Activated T-cell treated with anti-CD3 and anti-CD28 coated beads, Interleukin-2, amount 50 U/mL, for 72 hours (primary cell): ENCODE measurements at places on chromosomes 16 and 17.

DNA sequence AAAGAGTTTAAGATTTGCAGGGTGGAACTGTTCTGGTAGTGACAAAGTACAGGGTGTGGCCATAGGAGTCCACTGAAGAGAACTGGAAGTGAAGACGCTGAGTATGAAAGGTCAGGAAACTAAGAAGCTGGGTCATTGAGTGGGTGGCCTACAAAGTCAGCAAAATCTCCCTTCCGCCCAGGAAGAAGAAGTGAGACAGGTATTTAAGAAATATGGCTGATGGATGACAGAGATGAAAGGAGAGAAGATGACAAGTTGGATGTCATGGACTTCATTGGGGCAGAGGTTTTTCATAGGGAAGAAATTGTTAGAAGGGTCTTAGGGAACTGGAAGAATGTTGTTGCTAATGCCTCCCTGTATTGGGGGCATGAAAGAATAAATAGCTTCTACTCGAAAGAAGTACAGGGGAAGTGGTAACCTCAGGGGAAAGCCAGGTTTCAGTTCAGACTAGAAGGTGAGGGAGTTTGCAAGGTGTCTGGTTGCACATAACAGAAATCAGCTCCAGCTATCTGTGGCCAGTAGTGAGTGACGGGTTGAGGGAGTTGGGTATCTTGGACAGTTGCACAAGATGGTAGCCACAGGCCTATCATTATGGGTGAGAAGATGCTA, 33.6 kb upstream of the MED13 start:
- peak; percentile 3 for DNase-seq
- H3K4me1 ChIP-seq, result peaks cover 19% of the 10 kb centered on the region
- H3K36me3 ChIP-seq, result no peaks in the 10 kb centered on the region
- peaks cover 14% of the 10 kb centered on the region for H3K27me3 ChIP-seq

GRCh38 chr17:41061964-41062363, 2.0 kb upstream of the KRTAP2-3 start:
- peaks cover 41% of the 10 kb centered on the region for H3K27me3 ChIP-seq
- no peaks in the 10 kb centered on the region for H3K4me1 ChIP-seq
- DNase-seq, result no peak
- no peaks in the 10 kb centered on the region for H3K36me3 ChIP-seq
- H3K4me3 ChIP-seq, result no peak overlapping the region

- peaks cover 12% of the 10 kb centered on the region for H3K27me3 ChIP-seq
- H3K36me3 ChIP-seq, result no peaks in the 10 kb centered on the region
These were observed 16.3 kb downstream of the MYL4 start for GRCh38 chr17:47225436-47225858.

DNA sequence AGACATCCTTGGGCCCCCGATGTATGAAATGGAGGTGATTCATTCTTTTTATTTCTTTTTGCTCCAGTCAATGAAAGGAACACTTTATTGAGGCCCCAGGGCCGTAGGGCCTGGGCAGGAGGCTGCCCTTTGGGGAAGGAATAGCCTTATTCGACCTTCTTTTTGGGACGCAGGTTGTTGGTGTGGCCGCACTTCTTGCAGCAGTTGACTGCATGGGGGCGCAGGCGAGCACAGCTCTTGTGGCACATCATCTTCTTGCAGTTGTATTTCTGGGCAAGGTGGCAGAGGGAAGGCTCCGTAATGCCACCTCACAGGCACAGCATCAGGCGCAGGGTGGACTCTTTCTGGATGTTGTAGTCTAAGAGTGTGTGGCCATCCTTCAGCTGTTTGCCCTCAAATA, 50.9 kb downstream of the SIAH1 start:
- H3K4me1 ChIP-seq, result peaks cover 13% of the 10 kb centered on the region
- no peak overlapping the region for H3K27ac ChIP-seq
- no peak overlapping the region for H3K4me3 ChIP-seq
- no peak for DNase-seq
- peaks cover 3% of the 10 kb centered on the region for H3K36me3 ChIP-seq

GRCh38 chr17:40551091-40551878, 14.0 kb downstream of the CCR7 start:
- H3K36me3 ChIP-seq, result peaks cover 28% of the 10 kb centered on the region
- DNase-seq, result no peak
- no peak overlapping the region for H3K4me3 ChIP-seq

DNA sequence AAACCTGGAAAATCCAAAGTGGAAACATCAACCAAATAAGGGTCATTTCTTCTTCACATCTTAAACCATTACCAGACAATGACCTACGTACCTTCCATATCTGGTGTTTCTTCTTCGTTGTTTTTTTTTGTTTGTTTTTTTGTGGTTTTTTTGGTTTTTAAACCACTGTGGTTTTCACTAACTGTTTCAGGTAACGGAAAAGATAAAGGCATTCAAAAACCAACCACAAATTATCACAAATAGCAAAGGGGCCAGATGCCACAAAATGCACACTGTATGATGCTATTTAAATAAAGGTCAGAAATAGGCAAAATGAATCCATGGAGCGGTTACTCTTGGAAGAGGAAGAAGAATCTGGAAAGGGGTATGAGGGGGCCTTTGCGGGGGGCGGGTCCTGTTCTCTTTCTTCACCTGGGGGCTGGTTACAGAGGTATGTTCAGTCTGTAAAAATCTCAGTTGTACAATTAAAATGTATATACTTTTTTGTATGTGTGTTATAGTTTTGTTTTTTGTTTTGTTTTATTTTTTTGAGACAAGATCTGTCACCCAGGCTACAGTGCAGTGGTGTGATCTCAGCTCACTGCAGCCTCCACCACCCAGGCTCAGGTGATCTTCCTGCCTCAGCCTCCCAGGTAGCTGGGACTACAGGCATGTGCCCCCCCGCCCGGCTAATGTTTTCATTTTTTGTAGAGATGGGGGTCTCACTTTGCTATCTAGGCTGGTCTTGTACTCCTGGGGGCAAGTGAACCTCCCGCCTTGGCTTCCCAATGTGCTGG, 29.6 kb downstream of the LITAF start:
- no peaks in the 10 kb centered on the region for H3K27me3 ChIP-seq
- H3K36me3 ChIP-seq, result peaks cover 16% of the 10 kb centered on the region
- no peak overlapping the region for H3K4me3 ChIP-seq
- H3K4me1 ChIP-seq, result peaks cover 45% of the 10 kb centered on the region
- DNase-seq, result no peak

GRCh38 chr17:11550431-11550830, 47.8 kb upstream of the DNAH9 start:
- no peaks in the 10 kb centered on the region for H3K4me1 ChIP-seq
- no peak overlapping the region for H3K4me3 ChIP-seq
- no peak for DNase-seq
- H3K27me3 ChIP-seq, result no peaks in the 10 kb centered on the region
- H3K27ac ChIP-seq, result no peak overlapping the region

- H3K27ac ChIP-seq, result no peak overlapping the region
- H3K4me3 ChIP-seq, result no peak overlapping the region
- no peaks in the 10 kb centered on the region for H3K36me3 ChIP-seq
- no peak for DNase-seq
- no peaks in the 10 kb centered on the region for H3K4me1 ChIP-seq
These were observed 226.8 kb downstream of the FOXL1 start for GRCh38 chr16:86805188-86805587.

DNA sequence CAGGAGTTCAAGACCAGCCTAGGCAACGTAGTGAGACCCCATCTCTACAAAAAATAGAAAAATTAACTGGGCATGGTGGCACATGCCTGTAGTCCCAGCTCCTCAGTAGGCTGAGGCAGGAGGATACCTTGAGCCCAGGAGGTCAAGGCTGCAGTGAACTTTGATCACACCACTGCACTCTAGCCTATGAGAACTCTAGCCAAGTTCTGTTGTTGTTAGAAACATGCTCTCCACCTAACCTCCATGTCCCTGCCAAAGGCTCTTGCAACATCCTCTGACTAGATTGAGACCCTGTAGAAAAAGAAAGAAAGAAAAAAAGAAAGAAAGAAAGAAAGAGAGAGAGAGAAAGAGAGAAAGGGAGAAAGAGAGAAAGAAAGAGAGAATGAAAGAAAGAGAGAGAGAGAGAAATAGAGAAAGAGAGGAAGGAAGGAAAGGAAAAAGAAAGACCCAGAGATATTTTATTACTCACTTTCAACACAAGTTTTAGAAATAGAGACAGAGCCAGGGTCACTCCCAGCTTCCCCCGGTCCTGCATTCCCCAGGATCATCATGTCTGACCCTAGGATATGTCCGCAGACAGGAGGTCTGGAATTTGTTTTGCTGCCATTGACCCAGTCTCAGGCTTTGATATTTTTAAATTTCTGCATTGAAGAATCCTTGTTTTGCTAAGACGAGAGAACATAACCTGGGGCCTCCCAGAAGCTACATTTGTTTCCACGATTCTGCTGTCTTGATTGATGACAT, 376.5 kb upstream of the CDH5 start:
- H3K4me1 ChIP-seq, result no peaks in the 10 kb centered on the region
- H3K27ac ChIP-seq, result no peak overlapping the region
- no peak overlapping the region for H3K4me3 ChIP-seq
- no peaks in the 10 kb centered on the region for H3K36me3 ChIP-seq
- H3K27me3 ChIP-seq, result peaks cover 3% of the 10 kb centered on the region
- no peak for DNase-seq

DNA sequence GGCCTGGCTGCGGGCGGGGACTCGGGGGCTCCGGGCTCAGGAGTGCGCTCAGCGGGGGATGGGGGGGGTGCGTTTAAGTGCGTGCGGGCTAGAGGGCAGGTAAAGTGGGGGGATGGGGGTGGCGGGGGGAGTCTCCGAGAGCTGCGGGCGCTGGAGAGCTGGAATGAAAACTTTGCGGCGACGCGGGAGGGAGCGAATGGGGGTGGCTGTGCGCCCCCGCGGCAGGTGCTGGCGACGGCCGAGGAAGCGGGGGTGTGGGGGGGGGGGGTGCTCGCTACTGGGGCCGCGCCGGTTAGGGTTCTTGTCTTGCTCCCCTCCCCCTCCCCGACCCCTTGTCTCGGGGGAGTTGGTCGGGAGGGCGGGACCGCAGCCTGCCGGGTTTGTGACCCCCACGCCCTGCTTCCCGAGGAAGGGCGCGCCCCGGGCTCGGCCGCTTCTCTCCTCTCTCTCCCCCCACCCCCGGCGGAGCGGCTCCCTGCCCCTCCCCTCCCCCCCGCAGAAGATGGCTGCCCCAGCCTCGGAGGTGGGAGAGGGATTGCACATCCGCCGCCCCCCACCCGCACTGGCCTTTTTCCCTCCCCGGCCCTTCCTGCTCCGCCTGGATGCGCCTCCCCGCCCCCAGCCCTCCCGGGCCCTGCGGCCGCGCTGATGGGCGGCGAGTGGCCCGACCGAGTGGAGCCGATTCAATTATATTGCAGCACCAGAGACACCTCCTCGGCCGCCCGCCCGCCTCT, 649 bp downstream of the GSE1 start:
- H3K4me1 ChIP-seq, result peaks cover 50% of the 10 kb centered on the region
- no peak overlapping the region for H3K27ac ChIP-seq
- no peaks in the 10 kb centered on the region for H3K27me3 ChIP-seq

GRCh38 chr16:66270333-66270927, 96.1 kb upstream of the CDH5 start:
- no peaks in the 10 kb centered on the region for H3K36me3 ChIP-seq
- no peak overlapping the region for H3K4me3 ChIP-seq
- H3K27me3 ChIP-seq, result peaks cover 46% of the 10 kb centered on the region
- H3K4me1 ChIP-seq, result peaks cover 20% of the 10 kb centered on the region

DNA sequence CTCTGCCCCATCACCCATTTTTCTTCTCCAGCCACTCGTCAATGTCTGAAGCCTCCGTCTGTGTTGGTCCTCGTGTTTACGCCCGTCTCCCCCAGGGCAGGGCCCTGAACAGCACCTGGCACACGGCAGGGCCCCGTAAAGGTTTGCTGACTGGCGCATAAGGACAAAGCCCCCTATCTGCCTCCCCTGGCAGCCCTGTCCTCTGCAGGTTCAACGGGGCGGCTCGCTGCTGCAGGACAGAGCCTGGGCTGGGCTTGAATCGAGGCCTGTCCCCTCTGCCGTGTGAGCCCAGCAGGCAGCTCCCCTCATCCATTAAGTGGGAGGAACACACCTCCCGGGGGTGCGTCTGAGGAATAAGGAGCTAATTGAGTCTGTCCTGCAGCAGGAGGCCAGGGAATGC, 46.1 kb upstream of the PABPN1L start:
- no peaks in the 10 kb centered on the region for H3K36me3 ChIP-seq
- no peak for DNase-seq
- H3K27ac ChIP-seq, result no peak overlapping the region
- no peak overlapping the region for H3K4me3 ChIP-seq

GRCh38 chr17:28763137-28763799, 19.5 kb downstream of the TRAF4 start:
- no peak for DNase-seq
- no peaks in the 10 kb centered on the region for H3K27me3 ChIP-seq
- peaks cover 2% of the 10 kb centered on the region for H3K36me3 ChIP-seq
- peak overlapping the region; percentile 21 for H3K4me3 ChIP-seq
- peaks cover 28% of the 10 kb centered on the region for H3K4me1 ChIP-seq

GRCh38 chr17:792277-792676, 10.1 kb downstream of the MRM3 start:
- no peak overlapping the region for H3K27ac ChIP-seq
- H3K27me3 ChIP-seq, result no peaks in the 10 kb centered on the region
- H3K4me3 ChIP-seq, result no peak overlapping the region

DNA sequence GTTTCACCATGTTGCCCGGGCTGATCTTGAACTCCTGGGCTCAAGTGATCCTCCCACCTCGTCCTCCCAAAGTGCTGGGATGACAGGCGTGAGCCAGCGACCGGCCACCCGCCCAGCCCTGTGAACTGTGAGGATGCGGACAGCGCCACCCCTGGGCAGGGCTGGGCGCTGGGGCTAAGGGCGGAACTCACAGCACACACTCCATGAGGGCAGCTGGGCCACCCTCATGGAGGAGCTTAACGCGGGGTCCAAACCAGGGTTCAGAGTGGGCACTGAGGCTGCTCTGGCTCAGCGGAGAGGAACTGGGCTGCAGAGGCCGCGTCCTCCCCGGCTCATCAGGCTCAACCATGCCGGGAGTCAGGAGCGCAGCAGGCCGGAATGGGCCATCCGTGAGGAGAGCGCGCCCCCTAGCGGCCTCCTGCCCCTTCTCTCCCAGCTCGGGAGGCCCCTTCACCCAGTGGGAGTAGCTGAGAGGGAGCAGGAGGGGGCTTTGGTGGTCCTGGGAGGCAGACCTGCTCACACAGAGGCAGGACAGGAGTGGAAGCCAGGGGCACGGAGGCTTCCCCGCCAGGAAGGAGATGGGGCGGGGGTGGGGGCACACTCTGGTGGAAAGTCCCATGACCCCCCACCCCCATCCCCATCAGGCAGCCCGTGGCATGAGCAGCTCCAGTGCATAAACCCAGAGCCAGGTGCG, 13.8 kb downstream of the CORO7 start:
- no peak overlapping the region for H3K4me3 ChIP-seq
- H3K27ac ChIP-seq, result no peak overlapping the region
